ENCODE measurements at places on chromosomes 1 and 21.

DNA sequence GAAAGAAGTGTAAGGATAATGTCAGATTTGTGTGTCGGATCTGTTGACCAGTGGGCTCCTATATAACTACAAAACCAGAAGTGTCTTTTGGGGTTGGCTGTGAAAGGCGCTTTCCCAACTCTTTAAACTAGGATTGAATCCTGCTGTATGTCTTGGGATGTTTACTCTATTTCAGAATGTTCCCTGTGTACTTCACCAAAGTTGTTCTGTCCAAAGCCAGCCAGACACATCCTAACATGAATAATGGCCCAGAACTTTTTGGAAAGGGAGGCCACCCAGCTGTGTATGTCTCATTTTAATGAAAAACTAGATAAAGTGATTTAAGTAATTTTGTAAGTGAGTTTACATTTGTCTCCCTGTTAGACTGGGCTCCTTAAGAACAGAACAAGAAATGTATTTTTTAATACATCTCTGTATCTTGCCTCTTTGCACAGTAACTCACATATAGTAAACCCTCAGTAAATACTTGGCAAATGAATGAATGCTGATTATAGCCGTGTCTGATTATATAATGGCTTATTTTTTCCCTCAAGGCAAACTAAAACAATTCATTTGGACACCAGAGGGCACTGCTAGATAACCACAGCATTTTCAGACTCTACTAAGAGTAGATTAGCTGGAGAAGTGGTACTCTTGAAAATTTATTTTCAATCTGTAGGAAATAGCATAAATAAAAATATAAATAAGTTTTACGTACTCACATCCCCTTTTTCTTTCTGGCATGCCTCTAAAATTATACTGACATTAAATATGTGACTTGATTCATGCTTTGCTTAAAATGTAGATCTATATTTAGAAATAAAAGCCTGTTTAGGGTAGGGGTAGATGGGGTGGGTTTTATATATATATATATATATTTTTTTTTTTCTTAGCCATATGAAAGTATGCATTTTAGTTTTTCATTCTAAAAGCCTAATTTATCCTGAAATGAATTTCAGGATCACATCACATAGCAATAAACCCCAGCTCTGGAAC is 23.8 kb downstream of the TSEN15 start:
- DNase-seq: peak; percentile 15

- DNase-seq: peak; percentile 15
These were observed 99.8 kb upstream of the C1orf21 start for GRCh38 chr1:184287001-184287400.

DNA sequence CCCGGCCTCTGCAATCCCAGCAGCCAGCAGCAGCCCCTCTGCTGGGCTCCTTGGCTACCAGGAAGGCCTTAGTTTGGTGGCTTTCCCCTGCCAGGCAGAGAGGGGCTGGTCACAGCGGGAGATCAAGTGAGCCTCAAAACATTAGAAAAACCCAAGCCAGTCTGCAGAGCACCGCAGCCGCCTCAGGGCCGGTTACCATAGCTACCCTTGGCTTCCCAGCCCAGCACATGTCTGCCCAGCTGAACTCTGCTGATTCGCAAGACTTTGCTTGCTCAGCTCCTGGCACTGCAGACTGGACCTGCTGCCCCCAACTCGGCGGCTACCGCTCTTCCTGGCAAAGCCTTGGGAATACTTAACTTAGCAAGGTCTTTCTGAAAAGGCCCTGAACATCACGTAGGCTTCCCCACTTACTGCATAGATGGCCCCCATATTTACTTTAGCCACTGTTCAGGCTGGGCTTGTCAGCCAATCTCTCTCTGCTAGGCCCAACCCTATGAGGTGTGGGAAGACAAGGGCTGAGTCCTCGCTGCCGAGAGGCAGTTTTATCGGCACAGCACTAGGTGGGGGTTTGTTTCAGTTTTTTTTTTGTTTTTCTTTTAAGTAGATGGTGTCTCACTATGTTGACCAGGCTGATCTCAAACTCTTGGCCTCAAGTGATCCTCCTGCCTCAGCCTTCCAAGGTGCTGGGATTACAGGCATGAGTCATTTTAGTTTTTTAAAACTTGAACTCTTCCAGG is 28.6 kb upstream of the PLEKHG5 start:
- no peak for DNase-seq

- no peak for DNase-seq
These were observed 59.1 kb downstream of the GLUL start for GRCh38 chr1:182332261-182333060.

- DNase-seq: no peak
These were observed 4.3 kb upstream of the FCRL3 start for GRCh38 chr1:157704878-157705277.
